ENCODE measurements at places on chromosomes 2 and 18. TPM values are rescaled to one million over a fixed set of nuclear protein-coding genes. Genes with fewer than 3 reads are reported as not detected.

Gene PXDN
- total RNA-seq = 216 TPM

Gene FKBP1B
- 51.3 TPM for total RNA-seq

Gene TUBB8B
- 3.6 TPM for total RNA-seq

DNA sequence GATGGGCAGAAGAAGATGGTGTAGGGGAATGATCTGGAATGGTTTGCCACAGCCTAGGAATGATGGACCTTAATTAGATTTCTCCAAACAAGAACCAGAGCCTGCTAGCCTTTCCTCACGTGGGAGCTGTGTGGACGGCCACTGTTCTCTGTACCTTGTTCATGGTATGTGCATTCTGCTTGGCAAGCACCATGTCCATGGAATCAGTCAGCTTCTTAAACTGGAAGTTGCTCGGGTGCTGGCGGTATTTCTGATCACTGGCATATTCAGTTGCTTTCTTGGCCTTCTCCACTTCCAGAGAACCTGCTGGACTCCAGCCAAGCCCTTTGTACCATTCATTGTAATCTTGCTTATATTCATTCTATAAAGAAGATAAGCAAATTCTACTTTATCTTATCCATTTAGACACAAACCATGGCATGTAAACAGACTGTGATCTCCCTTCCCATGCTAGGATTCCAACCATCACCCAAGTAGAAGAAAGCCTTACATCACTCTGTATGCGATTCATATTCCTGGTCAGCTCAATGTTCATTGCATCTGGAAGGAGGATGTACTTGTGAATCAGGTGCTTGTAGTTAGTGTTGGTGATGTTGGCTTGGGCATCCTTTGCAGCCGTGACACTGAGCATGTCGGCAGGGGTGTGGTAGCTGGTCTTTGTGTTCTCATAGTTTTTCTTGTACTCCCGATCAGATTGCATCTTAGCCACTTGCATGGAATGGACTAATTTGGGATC lies 78.4 kb downstream of the NEB start:
- no peak for DNase-seq

GRCh38 chr2:205700331-205701132 lies 18.2 kb downstream of the NRP2 start:
- DNase-seq = no peak

GRCh38 chr2:199602896-199603717 lies 145.4 kb upstream of the SATB2 start:
- DNase-seq = no peak

- no peak for DNase-seq
Observed at GRCh38 chr2:215161301-215161829, 22.9 kb upstream of the ABCA12 start.

DNA sequence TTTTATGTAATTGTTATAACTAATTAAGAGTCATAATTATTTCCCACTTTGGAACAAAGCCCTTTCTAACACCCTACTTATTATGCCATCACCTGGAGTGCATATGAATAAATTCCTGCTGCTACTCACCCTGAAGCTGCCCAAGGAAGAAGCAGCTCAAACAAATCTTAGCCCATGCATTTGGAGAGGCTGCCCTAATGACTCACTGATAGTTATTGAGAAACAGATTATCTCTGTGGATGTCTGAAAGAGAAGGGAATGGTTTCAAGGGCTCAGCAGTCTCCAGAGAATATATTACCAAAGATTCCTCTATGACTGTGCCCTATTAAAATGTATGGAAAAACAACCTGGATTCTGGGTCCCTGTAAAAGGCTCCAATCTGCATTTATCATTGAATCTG lies 81.0 kb downstream of the GPR39 start:
- DNase-seq = no peak

GRCh38 chr2:43307046-43307445 lies 80.6 kb upstream of the ZFP36L2 start:
- DNase-seq = no peak

GRCh38 chr2:205699515-205700289 lies 17.4 kb downstream of the NRP2 start:
- DNase-seq = no peak

DNA sequence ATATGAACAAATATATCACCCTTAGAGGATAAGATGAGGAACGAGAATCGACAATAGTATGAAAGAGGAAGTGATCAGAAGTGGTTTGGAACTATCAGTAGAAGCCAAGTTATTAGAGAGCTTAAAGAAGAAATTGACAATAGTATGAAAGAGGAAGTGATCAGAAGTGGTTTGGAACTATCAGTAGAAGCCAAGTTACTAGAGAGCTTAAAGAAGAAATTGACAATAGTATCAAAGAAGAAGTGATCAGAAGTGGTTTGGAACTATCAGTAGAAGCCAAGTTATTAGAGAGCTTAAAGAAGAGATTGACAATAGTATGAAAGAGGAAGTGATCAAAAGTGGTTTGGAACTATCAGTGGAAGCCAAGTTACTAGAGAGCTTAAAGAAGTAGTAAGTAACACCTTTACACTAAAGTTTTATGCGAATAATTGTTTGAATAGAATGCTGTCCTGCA lies 175.5 kb downstream of the ZNF407 start:
- no peak for DNase-seq

DNA sequence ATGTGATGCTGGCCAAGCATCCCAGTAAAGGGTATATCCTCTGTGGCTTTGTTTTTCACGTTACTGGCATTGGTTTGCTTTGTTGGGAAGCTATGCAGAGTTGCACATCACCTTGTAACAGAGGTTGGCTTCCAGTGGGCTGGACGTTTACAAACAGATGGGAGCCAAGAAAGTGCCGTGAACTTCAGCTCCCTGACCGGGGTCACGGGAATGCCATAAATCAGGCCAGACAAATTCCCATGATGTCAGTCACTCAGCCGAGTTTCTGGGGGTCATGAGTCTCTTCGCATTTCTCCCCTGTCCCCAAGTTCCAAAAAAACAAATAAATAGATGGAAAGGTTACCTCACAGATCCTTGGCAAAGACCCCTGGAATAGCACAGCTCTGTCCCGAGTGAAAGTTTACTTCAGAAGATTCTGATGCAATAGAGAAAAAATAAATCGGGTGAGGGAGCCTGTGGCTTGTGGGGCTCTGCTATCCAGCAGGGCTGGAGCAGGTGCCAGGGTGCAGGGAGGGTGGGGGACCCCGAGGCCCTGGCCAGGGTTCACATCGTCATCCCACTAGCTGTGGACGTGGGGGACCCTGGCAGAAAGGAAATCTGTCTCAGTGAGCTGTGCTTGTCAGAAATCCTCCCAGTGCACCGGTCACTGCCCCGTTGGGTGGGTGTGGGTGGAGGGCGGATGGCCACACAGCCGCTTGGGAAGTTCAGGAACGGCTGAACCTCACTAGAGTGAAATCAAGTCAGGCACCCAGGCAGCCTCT lies 27.8 kb downstream of the TWIST2 start:
- DNase-seq = no peak

GRCh38 chr2:208916881-208917280 lies 507.0 kb upstream of the MAP2 start:
- DNase-seq = no peak

- DNase-seq = no peak
Observed at GRCh38 chr2:182946958-182947369, 80.5 kb upstream of the FRZB start.

DNA sequence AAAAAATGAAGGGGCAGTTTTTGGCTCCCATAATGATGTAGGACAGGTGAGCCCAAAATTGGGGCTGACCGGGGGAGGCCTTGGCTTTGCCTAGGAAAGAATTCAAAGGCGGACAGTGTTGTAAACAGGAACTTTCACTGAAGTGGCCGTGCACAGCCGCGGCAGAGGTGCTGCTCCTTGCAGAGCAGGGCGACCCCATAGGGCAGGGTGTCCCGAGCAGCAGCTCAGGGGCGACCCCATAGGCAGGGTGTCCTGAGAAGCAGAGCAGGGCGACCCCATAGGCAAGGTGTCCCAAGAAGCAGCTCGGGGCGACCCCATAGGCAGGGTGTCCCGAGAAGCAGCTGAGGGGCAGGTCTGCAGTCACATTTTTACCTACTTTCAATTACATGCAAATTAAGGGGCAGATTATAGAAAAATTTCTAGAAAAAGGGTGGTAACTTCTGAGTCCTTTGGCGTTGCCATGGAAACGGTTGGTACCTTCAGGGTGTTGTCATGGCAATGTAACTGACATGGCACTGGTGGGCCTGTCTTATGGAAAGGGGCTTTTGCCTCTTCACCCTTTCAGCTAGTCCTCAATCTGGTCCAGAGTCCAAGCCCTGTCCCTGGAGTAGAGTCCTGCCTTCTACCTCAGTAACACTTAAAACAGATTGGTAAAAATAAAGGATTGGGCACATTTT lies 134.5 kb downstream of the FBXO15 start:
- DNase-seq = peak; percentile 32
